ENCODE measurements at places on chromosomes 5 and 9.

GRCh38 chr5:133316346-133317343 is 264.8 kb downstream of the HSPA4 start:
- no peak for DNase-seq

DNA sequence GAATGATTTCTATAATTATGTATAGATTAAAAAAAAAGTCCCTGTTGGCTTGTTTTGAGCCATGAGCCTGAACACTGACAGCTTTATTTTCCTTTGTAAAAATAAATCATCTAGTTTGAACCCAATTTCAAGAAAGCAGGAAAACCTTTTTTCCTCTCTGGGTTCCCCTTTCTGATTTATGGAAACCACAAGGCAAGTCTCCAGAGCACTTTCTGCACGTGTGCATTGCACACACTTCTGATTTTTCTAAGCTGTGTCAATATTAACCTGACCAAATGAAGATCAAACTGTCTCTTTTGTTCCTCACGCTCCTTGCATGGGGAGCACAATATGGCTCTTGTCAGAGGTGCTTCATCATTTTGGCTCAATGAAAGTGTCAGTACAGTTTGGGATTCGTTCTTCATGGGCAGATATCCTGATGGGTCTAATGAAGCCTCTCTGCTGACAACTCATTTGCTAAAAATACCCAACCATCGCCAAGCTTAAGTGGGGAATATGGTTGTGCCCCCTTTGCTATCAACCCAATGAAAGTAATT is 39.2 kb upstream of the PCA3 start:
- no peak for DNase-seq

DNA sequence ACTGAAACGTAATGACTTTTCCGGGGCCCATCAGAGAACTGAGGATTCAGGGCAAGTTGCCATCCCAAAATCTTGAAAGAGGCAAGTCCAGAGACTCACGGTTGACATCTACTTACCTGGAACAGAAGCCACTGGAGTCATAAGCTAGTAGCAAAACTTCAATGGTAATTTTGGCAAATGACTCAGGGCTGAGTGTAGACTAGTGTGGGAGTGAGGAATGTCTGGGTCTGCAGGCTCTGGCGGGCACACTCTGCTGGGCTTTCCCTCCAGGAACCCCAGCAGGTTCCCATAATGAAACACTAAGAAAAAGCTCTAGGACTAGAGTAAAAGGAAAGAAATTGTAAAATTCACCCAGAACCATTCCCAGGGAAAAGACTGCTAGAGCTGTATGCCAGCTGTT is 122.9 kb upstream of the NFIL3 start:
- DNase-seq: no peak

DNA sequence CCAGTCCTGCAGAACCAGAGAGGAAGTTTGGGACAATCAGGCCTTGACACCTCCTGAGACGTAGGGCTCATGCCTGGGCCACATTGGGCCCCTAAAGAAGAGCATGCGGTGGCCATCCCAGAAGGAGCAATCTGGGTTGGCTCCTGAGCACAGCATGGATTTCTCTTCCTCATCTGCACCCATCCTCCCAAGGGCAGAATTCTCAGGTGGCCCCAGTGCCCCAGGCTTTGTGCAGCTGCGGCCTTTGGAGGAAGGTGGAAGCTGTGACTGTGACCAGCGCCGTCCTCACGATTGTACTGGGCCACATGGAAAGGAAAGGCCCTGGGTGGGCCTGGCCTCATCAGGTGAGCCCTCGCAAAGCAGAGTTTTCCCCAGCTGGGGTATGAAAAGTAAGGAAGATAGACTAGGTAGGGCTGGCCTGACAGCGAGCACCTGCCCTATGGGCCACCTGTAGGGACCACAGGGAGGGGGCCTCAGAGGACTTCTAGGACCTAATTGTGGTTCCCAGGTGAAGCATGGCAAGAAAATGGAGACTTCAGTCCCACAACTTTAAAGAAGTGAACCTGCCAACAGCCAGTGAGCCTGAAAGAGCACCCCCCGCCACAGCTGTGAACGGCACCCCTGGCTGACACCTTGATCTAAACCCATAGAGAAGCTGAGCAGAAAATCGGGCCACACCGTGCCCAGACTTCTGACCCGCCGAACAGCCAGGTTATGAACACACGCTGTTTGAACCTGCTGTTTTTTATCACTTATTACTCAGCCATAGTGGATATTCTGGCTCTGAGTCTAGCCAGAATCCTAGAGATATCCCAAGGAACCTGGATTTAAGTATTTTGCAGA is 164.1 kb downstream of the IRX2 start:
- no peak for DNase-seq

DNA sequence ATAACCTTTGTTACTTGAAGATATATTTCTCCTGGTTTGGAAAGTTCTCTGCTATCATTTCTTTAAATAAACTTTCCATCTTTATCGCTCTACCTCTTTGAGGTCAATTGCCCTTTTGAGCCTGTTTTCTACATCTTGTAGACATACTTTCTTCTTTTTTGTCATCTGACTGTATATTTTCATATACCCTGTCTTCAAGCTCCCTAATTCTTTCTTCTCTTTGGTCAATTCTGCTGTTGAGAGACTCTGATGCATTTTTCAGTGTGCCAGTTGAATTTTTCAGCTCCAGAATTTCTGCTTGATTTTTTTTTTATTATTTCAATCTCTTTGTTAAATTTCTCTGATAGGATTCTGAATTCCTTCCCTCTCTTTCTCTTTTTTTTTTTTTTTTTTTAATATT is 511.2 kb upstream of the GRAMD2B start:
- no peak for DNase-seq

DNA sequence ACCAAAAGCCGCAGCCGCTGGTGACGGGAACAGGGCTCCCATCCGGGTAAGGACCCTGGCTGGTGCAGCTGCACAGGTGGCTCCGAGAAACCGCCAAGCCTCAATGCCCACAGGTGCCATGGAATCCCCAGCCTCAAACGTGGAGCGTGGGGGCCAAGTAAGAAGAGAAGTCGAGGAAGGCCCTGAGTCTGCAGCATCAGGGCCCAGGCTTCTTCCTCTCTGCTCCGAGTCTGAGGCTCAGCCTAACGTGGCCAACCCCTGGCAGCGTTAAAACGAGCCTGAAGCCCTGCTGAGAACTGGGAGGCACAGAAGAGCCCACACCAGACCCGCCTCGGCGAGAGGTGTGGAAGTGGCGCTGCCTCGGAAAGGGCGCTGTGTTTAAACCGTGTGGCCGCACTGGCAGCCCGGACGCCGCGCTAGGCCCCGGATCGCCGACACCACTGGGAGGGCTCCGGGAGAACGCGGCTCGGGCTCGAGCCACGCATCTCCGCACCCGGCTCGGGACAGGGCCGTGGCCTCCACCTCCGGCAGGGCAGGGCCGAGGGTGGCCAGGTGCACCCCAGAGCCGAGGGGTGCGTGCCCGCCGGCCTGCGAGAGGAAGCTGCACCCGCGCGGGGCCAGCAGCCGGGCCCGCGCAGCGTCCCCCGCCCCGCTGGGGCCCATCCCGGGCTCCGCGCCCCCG is 730 bp downstream of the ZMYND19 start:
- no peak for DNase-seq

- DNase-seq: no peak
Measured at GRCh38 chr9:72362118-72362531, 2.9 kb downstream of the ZFAND5 start.

GRCh38 chr9:94882966-94883641 is 156.6 kb downstream of the AOPEP start:
- no peak for DNase-seq

DNA sequence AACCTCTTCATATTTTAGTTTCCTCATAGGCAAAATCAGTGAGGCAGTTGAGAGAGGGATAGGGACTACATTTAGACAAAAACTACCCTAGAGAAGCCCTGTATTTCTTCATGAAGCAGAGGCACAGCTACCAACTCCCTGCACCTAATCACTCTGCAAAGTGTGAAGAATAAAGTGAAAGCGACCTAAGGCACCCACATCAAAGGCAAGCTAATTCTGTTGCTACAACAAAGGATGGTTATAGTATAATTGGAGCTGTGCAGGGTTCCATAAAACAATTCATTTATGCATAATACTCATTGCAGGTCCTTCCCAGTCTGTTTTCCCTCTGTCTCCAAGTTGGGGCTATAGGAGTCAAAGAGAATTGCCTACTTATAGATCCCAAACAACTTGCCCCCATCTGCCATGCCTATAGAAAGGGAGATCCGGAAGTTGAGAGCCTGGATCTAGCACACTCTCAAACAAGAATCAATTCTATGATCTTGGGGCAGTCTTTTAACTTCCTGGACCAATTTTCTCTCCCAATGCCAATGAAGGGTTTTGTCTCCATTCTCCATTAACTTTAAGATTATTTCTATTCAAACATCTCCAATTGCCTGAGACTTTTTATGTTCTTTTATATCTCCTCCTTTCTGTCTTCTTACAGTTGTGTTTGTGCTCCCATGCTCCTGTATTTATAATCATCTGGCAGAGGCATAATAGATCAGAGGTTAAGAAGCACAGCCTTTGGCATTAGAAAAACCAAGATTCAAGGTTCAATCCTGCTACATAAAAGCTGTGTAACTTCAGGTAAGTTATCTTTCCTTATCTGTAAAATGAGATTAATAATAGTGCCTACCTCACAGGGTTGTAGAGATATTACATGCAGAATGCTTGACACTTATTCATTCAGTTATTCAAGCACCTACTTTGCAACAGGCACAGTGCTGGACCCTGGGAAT is 56.0 kb upstream of the PTGER4 start:
- DNase-seq: peak; percentile 64

DNA sequence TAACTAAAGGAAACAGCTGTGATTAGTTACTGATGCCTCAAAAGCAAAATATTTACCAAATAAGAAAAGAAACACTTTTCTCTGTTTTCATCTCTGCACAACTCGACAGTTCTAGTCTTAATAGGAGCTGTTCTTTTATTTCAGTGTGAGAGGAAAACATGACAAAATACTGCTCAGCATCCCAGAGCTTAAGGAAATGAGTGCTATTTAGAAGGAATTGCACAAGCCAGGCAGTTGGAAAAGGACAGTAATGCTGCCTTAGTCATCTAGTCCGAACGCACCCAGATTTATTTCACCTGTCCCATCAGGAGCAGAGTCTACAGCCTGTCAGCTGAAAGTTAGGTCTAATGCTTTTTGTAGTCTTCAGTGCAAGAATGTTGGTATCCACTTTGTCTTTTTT is 12.3 kb downstream of the ZCCHC9 start:
- no peak for DNase-seq

Data from CD4-positive, alpha-beta T cell treated with Interleukin-15 for 4 hours (primary cell).